ENCODE measurements at places on chromosomes 16 and 17. TPM values are rescaled to one million over a fixed set of nuclear protein-coding genes. Genes with fewer than 3 reads are reported as not detected.

The PLK1 gene
- 23.2 TPM for total RNA-seq

The GNGT2 gene
- not detected for total RNA-seq

The FHOD1 gene
- 6.2 TPM for total RNA-seq

The DNAH17 gene
- total RNA-seq: 0.41 TPM

The SPNS3 gene
- total RNA-seq: 2.7 TPM

All from Caki2 (cell line).